ENCODE measurements at places on chromosomes 4 and X. TPM values are rescaled to one million over a fixed set of nuclear protein-coding genes. Genes with fewer than 3 reads are reported as not detected.

Gene HSD17B13
- not detected for total RNA-seq

Gene MAGEE1
- not detected for total RNA-seq

Gene TXK
- total RNA-seq: 2.0 TPM

Gene FGFR3
- 4.7 TPM for total RNA-seq

Gene CLGN
- total RNA-seq: 9.2 TPM

Gene TIGD4
- 0.41 TPM for total RNA-seq

Gene NCAPG
- 105 TPM for total RNA-seq

Gene FAM47E
- total RNA-seq: 0.21 TPM
